ENCODE measurements at places on chromosomes 2 and 18.

DNA sequence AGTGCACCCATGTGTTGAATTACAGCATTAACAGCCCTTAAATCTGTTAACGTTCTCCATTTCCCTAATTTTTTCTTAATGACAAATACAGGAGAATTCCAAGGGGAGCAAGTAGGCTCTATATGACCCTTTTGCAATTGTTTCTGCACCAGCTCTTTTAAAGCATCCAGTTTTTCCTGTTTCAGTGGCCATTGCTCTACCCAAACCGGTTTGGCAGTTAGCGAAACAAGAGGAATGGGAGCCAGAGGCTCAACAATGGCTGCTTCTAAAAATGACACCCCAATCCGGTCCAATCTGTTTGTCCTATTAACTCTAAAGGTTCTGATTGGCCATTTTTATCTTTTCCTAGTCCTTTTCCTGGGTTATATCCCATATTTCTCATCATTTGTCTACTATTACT, 15.1 kb upstream of the SUCLG1 start:
- no peak for DNase-seq

GRCh38 chr18:68445668-68446426, 269.1 kb downstream of the TMX3 start:
- no peak for DNase-seq

DNA sequence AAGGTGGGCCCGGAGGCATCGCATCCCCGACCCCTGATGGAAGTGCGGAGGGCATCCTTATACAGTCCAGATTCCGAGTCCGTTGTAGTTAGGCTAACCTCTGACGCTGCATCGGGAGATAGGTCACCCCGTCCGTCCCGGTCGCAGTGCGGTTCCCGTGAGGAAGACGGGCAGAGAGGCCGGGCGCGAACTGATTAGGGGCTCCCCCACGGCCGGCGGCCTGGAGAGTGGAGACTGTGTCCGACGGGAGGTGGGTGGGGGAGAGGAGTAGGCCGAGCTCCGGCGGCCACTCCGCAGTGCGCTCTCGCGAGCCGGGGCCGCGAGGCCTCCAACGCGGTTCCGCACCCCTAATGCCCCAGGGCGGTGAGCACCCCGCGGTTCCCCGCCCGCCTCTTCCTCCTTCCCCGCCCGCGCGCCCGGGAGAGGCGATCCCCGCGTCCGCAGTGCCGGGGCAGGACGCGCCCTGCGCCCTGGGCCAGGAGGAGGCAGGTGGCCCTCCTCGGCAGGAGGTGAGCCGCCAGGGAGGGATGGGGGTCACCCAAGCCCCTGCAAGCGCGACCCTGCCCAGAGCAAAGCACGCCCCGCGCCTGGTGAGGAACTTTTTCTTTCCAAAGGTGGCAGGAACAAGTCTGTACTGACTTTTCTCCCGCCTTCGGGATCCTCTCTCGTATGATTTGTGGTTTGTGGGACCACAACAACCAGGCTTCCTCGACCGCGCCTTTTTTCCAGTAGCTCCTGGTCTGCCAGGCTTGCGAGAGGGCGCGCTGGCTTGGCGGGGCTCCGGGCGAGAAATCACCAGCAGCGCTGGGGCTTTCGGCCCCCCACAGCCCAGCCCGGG, 1.4 kb upstream of the SP5 start:
- no peak for DNase-seq

- DNase-seq = no peak
Observed at GRCh38 chr2:211070547-211070946, 514.1 kb downstream of the CPS1 start.

- DNase-seq = no peak
Observed at GRCh38 chr18:78893281-78894032, 86.2 kb upstream of the SALL3 start.

- no peak for DNase-seq
Observed at GRCh38 chr2:231642631-231643494, 50.2 kb downstream of the TEX44 start.
